Heart left ventricle (tissue), 16 donors: ENCODE measurements at places on chromosomes 11 and 22. TPM values are rescaled to one million over a fixed set of nuclear protein-coding genes. Genes with fewer than 3 reads are reported as not detected.

KCNJ5 gene
- polyA plus RNA-seq, result 1.4 TPM

MAJIN gene
- polyA plus RNA-seq, result not detected

GAB4 gene
- not detected for polyA plus RNA-seq

UPK3A gene
- polyA plus RNA-seq, result 0.15 TPM

EXPH5 gene
- polyA plus RNA-seq, result 0.27 TPM

LGALS12 gene
- polyA plus RNA-seq, result 4.6 TPM

RAB36 gene
- polyA plus RNA-seq, result 0.55 TPM

APLNR gene
- polyA plus RNA-seq, result 1.1 TPM

SELENOM gene
- polyA plus RNA-seq, result 72.3 TPM

LGR4 gene
- polyA plus RNA-seq, result 12.3 TPM

OR52H1 gene
- polyA plus RNA-seq, result not detected

RTN4RL2 gene
- 1.0 TPM for polyA plus RNA-seq

FAM111B gene
- polyA plus RNA-seq, result 0.18 TPM

PNPLA5 gene
- not detected for polyA plus RNA-seq
